A172 (cell line): ENCODE measurements at places on chromosomes 7 and 10.

- DNase-seq = no peak
These were observed 38.9 kb downstream of the TCF7L2 start for GRCh38 chr10:112988839-112989406.

GRCh38 chr10:635088-635861 lies 54.2 kb downstream of the DIP2C start:
- DNase-seq = no peak

DNA sequence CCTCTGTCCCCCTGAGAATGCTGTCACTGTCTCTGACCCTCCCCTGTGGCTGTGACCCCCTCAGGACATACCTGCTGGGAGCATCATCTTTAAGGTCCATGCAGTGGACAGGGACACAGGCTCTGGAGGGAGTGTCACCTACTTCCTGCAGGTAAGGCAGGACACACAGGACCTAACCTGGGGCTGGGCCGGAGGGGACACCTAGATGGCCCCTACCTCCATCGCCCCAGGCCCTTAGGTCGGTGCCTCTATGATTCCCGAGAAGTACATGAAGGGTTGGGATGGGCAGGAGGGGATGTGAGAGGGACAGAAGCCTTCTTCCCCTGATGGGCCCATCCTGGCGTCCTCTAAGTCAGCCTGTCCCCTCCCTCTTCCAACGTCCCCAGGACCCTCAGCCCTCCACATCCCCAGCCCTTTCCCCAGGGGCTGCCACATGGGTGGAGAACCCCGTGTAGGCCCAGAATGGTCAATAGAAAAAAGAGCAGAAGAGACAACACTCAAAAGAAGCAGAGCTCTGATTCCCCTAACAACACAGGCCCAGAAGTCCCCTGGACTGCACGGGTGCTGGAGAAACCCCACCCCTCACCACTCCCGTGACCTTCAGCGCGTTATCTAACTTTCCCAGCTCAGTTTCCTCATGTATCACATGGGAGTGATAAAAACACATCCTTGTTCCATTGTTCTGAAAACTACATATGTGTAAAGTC lies 6.4 kb downstream of the CDHR1 start:
- no peak for DNase-seq

- DNase-seq = no peak
These were observed 465.2 kb downstream of the MDFIC start for GRCh38 chr7:115387137-115387536.

DNA sequence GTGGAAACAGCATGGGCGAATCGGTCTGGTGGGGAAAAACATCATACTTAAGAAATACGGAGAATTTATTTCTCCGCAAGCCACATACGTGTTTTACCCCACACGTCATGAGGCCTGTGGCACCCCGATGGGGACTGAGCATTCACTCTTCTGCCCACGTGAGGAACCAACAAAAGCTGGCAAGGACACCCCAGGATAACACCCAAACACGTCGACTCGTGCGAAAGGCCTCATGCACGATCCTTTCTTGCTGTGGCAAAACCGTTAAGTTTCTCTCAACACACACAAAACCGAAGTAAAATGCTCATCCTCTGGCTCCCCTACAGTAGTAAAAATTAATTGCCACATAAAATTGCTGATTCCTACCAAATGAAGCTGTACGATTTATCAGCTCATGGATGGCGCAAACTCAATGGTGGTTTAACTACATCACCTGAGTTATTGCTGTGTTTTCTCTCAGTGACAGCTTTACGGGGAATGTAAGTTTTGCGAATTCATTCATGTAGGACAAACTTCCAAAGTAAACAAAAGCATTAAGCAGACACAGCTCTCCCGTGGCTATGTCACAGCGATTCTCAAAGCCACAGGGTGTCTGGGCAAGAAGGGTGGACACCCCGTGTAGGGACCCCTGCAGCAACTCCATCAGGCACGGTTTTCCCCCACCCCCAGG lies 97.0 kb downstream of the CTBP2 start:
- DNase-seq = peak; percentile 45

DNA sequence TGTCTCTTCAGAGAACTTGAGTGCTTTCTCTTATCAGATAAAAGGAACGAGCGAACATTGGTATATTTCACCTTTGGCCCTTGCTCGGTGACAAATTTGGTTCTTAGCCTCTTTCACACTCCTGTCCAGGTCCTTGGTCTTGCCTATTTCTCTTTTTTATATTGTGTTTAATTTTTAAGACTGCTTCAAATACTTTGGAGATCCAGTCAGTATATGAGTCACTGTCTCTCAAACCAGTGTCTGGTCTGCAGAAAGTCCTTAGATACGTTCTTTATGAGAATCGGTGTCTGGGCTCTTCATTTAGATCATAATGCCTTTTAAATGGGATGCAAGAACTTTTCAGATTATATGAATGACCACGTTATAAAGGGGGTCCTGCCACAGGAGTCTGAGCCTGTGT lies 55.0 kb downstream of the PIK3AP1 start:
- peak; percentile 36 for DNase-seq

DNA sequence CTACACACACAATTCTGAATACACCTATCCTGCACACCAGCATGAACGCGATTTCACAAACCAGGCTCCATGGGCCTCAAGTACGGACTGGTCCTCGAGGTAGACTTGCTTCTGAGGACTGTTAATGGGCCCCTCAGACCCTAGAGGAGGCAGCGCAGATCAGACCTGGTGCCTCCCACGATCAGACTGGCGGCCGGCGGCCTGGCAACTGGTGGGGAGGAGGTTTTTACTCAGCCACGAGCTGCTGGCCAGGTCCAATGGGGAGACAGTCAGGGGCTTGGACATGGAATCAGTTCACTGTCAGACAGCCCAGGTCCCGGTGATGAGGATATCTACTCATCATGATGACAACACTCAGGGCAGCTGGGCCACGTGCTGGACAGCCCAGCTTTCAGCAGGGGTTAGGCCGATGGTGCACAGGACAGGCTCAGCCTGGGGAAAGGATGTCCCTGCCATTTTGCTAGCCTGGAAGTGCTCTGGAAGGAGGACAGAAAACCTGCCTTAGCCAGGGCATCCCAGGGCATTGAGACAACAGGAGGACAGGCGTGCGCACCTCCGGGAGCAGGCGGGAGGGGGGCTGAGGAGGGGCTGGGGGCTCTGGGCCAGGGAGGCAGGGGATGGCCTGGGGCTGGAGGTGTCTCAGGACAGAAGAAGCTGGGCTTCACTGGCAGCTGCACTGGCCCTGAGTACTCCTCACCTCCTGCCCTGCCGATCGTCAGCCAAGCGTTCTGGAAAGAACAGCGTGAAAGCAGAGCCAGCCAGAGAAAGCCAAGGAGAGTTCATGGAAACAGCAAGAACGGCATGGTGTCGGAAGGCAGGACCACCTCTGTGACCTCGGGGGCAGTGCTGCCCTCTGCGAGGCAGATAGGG lies 48.0 kb upstream of the RASGEF1A start:
- no peak for DNase-seq

DNA sequence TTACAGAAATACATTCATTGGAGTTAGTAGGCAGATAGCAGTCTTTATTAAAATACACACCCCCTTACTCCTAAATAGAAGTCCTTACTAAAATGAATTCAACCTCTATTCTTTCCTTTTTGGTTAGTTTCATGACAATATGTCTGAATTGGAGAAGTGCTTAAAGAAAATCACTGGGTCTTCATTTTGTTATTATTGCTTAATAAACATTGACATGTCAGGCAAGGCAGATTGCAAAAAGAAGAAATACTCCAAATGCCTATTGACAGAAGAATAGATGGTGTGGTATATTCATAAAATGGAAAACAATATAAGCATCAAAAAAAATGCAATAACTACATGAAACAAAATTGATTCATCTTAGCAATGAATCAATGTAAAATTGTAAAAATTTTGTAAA lies 135.5 kb downstream of the TMEM26 start:
- no peak for DNase-seq

GRCh38 chr7:151494298-151495284 lies 25.1 kb downstream of the RHEB start:
- no peak for DNase-seq

- no peak for DNase-seq
These were observed 157.0 kb downstream of the DNAJB6 start for GRCh38 chr7:157493776-157494175.

- DNase-seq = no peak
These were observed 151.2 kb upstream of the FAM13C start for GRCh38 chr10:59513558-59513957.
